ENCODE measurements at places on chromosomes 3 and 15.

GRCh38 chr3:70755526-70755925 lies 443.1 kb upstream of the MDFIC2 start:
- no peak for DNase-seq

DNA sequence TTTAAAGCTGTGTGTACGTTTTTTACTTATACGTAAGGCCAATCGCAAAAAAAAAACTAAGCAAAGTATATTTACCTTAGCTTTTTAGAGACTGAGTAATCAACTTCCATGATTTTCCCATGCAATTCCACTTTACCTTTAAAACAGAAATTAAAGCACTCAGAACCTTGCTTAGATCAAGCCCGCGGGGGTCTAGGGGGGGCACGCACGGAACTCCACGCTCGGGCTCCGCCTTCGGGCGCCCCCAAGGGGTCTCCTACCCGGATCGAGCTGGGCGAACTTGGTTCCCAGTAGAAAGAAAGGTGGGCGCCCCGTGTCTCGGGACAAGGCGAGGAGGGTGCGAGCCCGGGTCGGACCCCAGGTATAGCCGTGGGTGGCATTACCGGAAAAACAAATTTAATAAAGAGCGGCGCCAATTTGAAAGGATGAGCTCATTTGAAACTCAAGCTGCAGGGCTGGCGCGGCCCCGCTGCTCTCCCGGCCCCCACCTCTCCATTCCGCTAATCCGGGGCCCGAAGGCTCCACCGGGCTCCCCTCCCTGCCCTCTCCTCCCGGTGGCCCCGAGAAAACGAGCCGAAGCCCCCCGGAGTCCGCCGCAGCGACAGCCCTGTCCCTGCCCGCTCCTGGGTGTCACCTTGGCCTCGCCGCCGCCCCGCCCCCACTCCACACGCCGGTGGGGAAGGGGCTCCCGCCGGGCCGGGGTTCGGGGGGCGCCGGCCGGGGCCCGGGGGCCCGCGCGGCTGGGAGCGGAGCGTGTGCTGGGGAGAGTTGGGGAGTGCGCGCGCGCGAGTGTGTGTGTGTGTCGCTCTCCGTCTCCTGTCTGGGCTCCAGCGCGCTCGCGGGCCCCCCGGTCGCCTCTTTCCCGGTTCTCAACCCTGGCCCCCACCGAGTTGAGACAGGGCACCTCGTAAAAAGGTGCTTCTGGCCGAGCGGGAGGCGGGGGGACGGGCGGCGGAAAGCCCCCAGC lies 1.5 kb downstream of the IGF2BP2 start:
- DNase-seq: peak; percentile 18

DNA sequence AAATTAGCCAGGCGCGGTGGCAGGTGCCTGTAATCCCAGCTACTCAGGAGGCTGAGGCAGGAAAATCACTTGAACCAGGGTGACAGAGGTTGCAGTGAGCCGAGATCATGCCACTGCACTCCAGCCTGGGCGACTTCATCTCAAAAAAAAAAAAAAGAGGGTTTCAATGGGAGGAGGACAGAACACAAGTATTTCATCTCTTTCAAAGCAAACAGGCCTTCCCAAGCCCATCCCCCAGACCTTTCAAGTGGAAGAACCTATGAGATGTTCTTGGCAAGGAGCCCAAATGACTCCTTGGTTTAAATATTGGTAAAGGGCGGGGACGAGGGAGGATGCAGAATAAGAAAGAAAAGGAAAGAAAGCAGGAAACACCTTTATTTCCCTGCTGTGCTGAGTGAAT lies 62.2 kb upstream of the MCF2L2 start:
- DNase-seq: no peak

DNA sequence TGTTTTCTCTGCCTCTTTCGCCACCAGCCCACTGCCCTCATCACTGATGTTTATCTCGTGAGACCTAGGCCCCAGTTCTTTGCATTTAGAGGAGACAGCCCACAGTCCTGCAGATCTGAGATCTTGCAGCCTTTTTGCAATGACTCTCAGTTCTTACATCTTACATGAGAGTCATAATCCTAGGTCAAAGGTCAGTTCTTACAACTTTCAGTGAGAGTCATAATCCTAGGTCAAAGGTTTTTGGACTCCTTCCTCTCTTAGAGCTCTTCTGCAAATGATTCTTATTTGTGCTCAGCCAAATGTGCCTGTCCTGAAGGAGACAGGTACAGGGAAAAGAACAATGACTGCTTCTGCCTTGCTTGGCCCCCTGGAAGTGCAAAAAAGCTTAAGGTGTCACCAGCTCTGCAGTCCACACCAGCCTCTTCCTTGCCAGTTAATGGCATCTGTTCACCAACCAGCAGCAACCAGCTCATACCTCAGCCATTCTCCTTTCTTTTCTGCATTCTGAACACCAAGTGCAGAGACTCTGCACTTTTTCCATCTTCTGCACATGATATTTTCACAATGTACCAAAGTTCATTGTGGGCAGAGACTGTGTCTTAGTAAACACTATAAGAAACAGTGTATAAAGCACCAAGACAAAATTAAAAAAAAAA lies 67.1 kb downstream of the ABHD5 start:
- DNase-seq: no peak

GRCh38 chr3:146655333-146655996 lies 50.3 kb upstream of the PLSCR5 start:
- no peak for DNase-seq
